Bronchial epithelial cell (primary cell): ENCODE measurements at places on chromosomes 12 and 14. TPM values are rescaled to one million over a fixed set of nuclear protein-coding genes. Genes with fewer than 3 reads are reported as not detected.

The KRT74 gene
- total RNA-seq: 0.13 TPM in 1 of 2 replicates, not detected in the other

GRCh38 chr14:93115821-93116675 lies at the start of gene ITPK1:
ITPK1 (minus strand) TSS chr14:93115925; CDS start chr14:93115163, 762 bp downstream.
- DNase-seq: peak; percentile 11

DNA sequence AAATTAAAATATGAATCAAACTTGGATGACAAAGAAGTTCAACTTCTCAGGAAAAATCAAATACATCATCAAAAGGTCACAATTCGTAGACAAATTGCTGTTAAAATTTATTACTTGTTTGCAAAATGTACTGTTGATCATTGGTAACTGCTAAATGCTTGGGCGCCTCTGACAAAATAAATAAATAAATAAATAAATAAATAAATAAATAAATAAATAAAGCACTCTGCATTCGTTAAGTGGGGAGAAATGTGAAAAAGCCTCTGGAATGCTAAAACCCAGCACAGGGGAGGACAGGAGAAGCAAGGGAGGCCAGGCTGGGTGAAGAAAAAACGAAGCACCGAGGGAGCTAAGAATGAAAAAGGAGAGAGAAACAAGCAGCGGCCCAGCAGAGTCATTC lies 115.2 kb downstream of the BCL11B start:
- DNase-seq: no peak

The TCHP gene
- 9.2 and 18.1 TPM in 2 replicates for total RNA-seq

DNA sequence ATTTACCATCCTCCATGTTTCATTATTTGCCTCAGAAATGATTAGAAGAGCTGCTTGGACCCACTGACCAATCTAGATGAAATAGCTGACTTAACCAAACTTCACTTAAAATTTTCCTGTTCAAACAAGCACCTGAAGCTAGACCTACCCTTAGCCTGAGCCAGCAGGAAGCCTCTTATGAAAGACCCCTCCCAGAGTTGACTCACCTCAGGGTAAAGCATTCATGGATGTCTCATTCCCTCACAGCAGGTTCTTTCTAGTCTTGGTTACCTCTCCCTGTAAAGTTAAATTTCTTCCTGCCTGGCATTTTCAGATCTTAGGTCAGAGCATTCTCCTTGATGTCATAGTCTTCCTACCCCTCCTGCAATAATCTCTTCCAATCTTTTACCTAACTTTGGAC lies 1209.8 kb downstream of the FLRT2 start:
- DNase-seq: peak; percentile 36
